Caco-2 (cell line): ENCODE measurements at places on chromosomes 4 and X. TPM values are rescaled to one million over a fixed set of nuclear protein-coding genes. Genes with fewer than 3 reads are reported as not detected.

DNA sequence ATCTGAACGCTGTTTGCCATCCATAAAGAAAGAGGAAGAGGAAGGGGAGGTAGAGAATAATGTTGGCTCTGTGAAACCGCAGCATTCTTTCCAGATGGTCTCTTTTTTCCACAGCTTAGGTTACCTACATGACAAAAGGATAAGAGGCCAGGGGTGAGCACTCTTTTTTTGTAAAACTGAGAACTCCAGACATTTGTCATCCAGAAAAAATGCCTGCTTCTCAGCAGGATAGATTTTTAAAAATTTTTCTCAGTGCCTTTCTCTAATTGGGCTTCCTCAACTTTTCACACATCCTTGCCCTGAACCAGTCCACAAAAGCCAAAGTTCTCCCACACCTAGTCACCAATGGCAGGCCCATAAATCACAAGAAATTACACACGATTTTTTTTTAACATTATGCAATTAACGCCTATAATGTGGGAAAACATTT is 158.1 kb upstream of the TENM3 start:
- no peak for DNase-seq
- H3K27ac ChIP-seq = no peak overlapping the region
- no peak overlapping the region for H3K4me3 ChIP-seq
- no peaks in the 10 kb centered on the region for H3K27me3 ChIP-seq
- H3K36me3 ChIP-seq = no peaks in the 10 kb centered on the region

- no peak overlapping the region for H3K4me3 ChIP-seq
- H3K4me1 ChIP-seq = no peaks in the 10 kb centered on the region
- H3K27ac ChIP-seq = no peak overlapping the region
These were observed 151.7 kb upstream of the TBL1X start for GRCh38 chrX:9312922-9313867.

- no peaks in the 10 kb centered on the region for H3K27me3 ChIP-seq
- H3K4me3 ChIP-seq = no peak overlapping the region
- DNase-seq = no peak
- H3K36me3 ChIP-seq = no peaks in the 10 kb centered on the region
- H3K27ac ChIP-seq = peak overlapping the region; percentile 35
These were observed 314.1 kb downstream of the RAPGEF2 start for GRCh38 chr4:159416996-159417395.

GRCh38 chr4:8555716-8556115 is 24.5 kb upstream of the GPR78 start:
- peak overlapping the region; percentile 46 for H3K27ac ChIP-seq
- DNase-seq = no peak
- H3K36me3 ChIP-seq = no peaks in the 10 kb centered on the region
- peaks cover 48% of the 10 kb centered on the region for H3K4me1 ChIP-seq
- no peak overlapping the region for H3K4me3 ChIP-seq

GRCh38 chr4:76447393-76447851 is 12.4 kb downstream of the SHROOM3 start:
- H3K36me3 ChIP-seq = no peaks in the 10 kb centered on the region
- no peaks in the 10 kb centered on the region for H3K4me1 ChIP-seq
- DNase-seq = no peak
- H3K4me3 ChIP-seq = no peak overlapping the region
- H3K27me3 ChIP-seq = no peaks in the 10 kb centered on the region

DNA sequence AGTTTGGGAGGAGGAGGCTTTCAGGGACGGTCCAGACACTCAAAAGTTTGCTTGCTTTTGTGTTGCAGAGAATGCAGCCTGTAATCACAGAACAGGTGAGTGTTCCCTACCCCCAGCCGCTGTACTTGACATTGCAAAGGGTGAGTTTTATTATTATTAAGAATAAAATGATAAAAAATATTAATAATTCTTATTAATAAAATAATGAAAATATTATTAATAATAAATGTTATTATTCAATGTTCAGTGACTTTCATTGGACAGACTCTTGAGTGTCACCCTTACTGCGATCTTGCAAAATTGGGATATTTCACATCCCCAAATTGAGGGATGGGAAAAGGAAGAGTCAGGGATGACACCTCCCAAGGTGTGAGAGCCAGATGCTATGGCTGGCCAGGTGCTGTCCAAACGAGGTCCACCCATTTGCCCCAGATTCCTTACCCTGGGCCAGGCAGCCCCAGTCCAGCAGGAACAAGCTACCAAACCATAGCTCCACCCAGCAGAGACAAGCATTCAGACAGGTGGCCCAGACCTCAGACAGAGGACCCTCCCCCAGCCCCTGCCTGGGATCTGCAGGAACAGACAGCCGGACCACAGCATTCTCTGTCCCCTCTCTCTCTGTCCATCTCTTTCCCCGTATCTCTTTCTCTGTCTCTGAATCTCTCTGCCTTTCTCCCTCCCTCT is 22.4 kb downstream of the IL3RA start:
- no peaks in the 10 kb centered on the region for H3K36me3 ChIP-seq
- H3K4me3 ChIP-seq = no peak overlapping the region
- DNase-seq = no peak

DNA sequence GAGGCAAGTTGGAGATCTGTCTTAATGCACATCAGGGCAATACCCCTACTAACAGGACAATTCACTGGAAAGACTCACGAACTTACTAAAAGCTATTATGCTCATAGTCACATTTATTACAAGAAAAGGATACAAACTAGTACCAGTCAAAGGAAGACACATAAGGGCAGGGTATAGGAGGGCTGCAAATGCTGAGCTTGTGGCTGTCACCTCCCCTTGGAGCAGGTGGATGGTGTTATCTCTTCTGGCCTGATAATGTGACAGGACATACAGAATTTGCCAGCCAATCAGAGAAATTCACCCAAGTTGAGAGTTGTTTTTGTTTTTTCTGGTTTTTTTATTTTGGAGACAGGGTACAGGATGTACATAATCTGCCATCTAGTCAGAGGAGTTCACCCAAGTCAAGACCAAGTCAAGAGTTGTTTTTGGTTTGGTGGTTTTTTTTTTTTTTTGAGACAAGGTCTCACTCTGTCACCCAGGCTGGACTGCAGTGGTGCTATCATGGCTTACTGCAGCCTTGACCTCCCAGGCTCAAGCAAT is 8.8 kb downstream of the HERC5 start:
- H3K27ac ChIP-seq = no peak overlapping the region
- H3K36me3 ChIP-seq = no peaks in the 10 kb centered on the region
- H3K4me3 ChIP-seq = no peak overlapping the region
- H3K27me3 ChIP-seq = no peaks in the 10 kb centered on the region

DNA sequence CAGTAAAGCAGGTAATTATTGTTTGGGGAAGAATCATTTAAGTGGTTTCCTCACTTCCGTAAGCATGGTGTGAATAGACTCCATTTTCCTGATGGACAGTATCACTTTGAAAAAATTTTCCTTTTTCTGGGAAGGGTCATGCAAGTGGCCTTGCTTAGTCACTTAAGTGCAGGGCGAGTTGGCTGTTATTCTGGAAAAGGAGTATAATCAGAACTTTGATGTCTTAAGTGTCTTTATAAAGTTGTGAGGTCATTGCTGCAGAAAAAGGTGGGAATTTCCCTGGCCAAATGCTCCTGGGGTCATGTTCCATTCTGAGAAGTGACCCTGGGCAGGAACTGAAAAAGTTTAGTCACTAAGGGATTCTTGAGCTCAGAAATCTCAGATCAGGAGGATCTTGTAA is 146.1 kb upstream of the OTUD4 start:
- no peaks in the 10 kb centered on the region for H3K36me3 ChIP-seq
- H3K4me3 ChIP-seq = no peak overlapping the region
- H3K27ac ChIP-seq = no peak overlapping the region
- DNase-seq = no peak
- H3K27me3 ChIP-seq = no peaks in the 10 kb centered on the region
- no peaks in the 10 kb centered on the region for H3K4me1 ChIP-seq

GRCh38 chrX:104707572-104707971 is 141.6 kb downstream of the IL1RAPL2 start:
- H3K4me3 ChIP-seq = no peak overlapping the region
- H3K36me3 ChIP-seq = no peaks in the 10 kb centered on the region
- no peaks in the 10 kb centered on the region for H3K27me3 ChIP-seq
- no peaks in the 10 kb centered on the region for H3K4me1 ChIP-seq
- H3K27ac ChIP-seq = no peak overlapping the region

GRCh38 chr4:153798901-153799693 is 10.2 kb upstream of the SFRP2 start:
- DNase-seq = no peak
- no peaks in the 10 kb centered on the region for H3K27me3 ChIP-seq
- H3K4me3 ChIP-seq = no peak overlapping the region
- peaks cover 11% of the 10 kb centered on the region for H3K4me1 ChIP-seq

DNA sequence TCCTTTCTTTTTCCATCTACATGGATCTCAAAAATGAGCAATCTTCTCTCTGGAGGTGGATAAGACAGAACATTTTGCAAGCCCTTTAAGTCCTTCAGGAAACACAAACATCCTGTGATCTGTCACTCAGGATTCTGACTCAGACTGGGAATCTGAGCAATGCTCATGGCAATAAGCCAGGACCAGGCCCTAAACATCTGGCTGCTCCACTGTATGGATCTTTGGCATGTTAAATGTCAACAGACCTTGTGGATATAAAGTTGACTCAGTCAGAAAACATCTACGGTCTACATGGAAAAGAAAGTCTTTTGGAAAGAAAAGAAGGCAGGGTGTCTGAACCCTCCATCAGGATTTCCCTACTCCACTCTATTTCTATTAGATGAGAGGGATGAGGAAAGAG is 17.8 kb upstream of the CHIC2 start:
- peaks cover 32% of the 10 kb centered on the region for H3K4me1 ChIP-seq
- DNase-seq = peak; percentile 76
- H3K27ac ChIP-seq = no peak overlapping the region
- no peaks in the 10 kb centered on the region for H3K36me3 ChIP-seq

GRCh38 chrX:37776987-37777325 is 2.9 kb upstream of the CYBB start:
- no peak overlapping the region for H3K27ac ChIP-seq
- no peak overlapping the region for H3K4me3 ChIP-seq
- no peaks in the 10 kb centered on the region for H3K27me3 ChIP-seq
- no peak for DNase-seq
- H3K4me1 ChIP-seq = no peaks in the 10 kb centered on the region
- no peaks in the 10 kb centered on the region for H3K36me3 ChIP-seq

DNA sequence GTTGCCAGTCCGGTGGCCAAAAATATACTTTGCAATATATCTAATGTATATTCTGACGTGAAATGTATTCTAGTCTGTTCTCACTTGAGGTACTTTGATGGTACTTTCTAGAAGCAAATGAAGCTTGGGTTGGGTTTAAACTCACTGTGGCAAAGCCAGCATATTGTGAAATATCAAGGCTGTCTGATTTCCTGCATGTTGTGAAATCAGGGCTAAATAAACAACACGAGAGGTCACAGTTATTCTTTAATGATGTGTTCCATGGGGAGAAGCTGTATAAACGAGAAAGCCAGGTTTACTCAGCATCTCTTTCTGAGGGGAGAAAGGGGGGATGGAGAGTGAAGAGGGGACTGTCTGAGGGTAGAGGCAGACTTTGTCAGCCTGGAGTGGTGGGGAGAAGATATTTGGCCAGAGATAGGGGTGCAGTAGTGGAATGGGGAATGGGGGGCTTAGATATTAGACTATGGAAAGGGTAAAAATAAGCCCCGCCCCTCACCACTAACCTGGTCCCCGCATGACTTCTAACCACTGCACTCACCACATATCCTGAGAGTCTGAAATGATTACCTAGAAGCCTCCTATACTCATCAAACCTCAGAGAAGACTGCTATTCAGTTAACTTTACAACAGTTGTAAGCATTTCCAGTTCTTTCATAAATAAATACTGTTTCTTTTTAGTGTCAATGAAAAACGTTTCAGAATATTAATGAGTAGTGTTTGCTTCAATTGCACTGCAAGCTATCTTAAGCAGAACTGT is 5.9 kb upstream of the SCARB2 start:
- no peaks in the 10 kb centered on the region for H3K27me3 ChIP-seq
- peak overlapping the region; percentile 77 for H3K27ac ChIP-seq
- DNase-seq = peak; percentile 21
- no peak overlapping the region for H3K4me3 ChIP-seq

Gene SORCS2
- 1.6 and 2.1 TPM in 2 replicates for total RNA-seq

Gene PAGE2
- not detected in 2 replicates for total RNA-seq

Gene AMTN
- not detected in 2 replicates for total RNA-seq

Gene NXF2B
- total RNA-seq = not detected in 2 replicates

Gene SCFD2
- 12.2 and 14.4 TPM in 2 replicates for total RNA-seq
